ENCODE measurements at places on chromosomes 3 and 15. TPM values are rescaled to one million over a fixed set of nuclear protein-coding genes. Genes with fewer than 3 reads are reported as not detected.

DNA sequence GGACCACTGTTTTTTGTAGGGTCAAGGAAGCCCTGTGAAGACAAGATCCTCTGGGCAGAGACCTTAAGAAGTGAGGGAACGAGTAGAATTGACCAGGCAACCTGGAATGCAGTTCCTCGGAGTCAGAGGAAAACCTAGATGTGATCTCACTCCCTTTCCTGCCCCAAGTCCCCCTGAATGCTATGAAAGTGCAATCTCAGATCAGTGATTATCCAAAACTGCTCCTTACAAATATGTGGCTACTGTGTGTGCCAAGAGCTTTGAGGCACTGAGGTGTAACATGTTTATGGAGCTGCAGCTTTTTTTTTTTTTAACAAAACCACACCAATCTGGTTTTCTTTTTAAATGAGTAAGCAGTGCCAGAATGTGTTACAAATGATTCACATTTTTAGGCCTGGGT, 35.8 kb downstream of the THSD4 start:
- DNase-seq, result no peak

- DNase-seq, result peak; percentile 87
These were observed 630.8 kb upstream of the KCNMB2 start for GRCh38 chr3:177905173-177906125.

Gene GOLGA6L7
- not detected for total RNA-seq

DNA sequence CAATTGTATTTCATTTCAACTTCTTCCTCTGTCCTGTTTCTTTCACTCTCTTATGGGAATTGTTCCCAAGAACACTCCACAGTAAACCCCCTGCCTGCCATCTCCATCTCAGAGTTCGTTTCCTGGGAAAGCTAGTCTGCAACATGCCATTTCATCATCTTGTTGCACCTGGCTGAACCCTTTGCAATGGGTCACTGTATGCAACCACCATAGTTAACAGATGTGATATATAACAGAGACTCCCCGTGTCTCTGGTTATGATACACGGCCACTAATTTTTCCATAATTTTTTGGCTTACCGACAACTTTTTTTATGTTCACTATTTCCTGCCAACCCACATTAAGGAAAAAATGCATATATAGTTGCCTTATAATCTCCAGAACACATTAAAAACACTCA, 95.5 kb downstream of the CHST2 start:
- DNase-seq, result peak; percentile 23

GRCh38 chr3:54349231-54349652, 226.9 kb downstream of the CACNA2D3 start:
- no peak for DNase-seq

DNA sequence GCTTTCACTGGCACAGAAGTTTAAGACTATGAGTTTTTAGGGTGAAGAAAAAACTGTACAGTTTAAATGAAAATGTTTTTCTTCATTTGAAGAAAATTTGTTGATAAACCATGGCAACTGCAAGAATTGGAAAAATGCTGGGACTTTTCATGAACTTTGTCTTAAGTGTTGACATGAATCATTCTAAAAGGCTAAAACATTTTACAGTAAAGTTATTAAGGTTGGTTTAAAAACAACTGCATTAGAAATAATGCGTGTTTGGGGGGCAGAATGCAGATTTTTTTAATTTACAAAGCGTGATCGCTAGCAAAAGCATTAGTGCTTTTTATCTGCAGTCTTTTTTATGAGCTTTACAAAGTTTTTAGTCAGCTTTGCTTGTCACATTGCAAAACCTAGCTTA, 601.9 kb upstream of the TGFBR2 start:
- peak; percentile 49 for DNase-seq

GRCh38 chr15:94080416-94080815, 150.9 kb upstream of the MCTP2 start:
- DNase-seq, result peak; percentile 82

GRCh38 chr3:192005989-192006388, 545.0 kb downstream of the PYDC2 start:
- DNase-seq, result no peak

Gene BCL2A1
- not detected for total RNA-seq

GRCh38 chr15:58167095-58167691, 29.0 kb downstream of the AQP9 start:
- DNase-seq, result no peak

Gene AP3B2
- 0.64 TPM for total RNA-seq

Gene TLR9
- not detected for total RNA-seq

DNA sequence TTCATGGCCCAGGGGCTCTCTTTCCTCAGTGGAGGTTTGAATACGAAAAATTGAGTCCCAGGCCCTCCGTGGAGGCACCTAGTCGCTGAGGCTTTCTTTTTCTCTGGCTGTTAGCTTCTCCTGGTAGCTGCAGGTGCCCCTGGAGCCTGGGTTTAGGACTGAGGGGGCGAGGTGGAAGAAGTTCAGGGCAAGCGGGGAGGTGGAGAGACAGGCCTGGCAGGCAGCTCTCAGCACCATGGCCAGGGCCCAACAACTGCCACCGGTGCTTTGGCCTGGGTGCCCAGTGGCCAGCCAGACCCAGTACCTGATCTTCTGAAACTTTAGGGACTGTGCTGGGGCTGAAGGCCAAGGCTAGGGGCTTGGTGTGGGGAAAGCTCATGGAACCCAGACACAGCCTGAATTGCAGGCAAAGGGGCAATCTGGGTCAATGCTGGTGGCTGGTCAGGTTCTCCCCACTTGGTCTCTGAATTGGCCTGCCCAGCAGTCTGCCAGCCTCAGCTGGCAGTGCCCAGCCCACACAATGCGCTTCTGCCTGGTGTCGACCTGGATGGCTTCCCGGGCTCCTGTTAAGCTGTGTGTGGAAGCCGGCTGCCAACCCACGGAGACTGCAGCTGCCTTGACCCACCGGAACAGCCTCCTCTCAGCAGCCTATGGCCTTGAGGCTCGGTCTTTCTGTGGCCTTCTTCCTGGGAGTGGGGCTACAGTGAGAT, 30.3 kb upstream of the POLG start:
- DNase-seq, result no peak

DNA sequence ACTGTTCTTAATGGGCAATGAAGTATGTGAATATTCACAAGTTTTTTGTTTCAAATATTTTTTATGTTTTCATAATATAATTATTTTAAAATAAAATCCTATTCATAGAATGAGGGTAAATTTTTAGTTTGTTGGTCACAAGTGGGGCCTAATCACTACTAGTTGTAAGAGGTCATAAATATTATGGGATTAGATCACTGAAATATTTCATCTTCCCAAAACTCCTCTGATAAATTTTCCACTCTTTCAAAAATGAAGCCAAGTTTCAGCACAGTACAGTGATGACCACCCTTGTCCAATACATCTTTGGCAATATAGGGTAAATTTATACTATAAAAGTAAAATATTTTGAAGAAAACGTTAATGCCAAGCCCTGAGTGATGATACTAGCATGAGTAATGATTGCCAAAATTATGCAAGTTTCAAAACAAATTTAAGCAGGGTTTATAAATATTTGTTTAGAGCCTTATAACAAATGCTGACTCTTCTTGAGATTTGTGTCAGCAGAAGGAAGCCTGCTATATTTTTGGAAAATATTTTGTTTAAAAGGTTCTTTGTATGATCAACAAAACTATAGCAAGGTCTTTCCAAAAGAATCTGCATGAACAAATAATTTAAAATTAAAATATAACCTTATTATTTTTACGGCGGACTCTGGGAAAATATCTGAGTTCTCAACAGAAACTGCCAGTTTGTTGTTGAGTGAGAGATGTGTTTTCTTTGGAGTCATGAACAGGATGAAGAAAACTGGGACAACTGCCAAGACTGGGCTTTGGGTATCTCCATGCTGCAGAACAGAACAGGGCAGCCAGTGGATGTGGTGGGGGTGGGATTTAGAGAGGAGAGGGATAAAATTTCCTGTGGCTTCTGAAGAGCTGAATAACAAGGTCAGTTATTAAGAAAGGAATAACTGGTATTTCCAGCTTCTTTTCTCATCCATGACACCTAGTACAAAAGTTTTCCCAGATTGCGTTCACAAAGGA, 17.9 kb upstream of the TM4SF1 start:
- DNase-seq, result peak; percentile 82

- no peak for DNase-seq
These were observed 106.3 kb downstream of the CADPS start for GRCh38 chr3:62768896-62769295.

Gene GABRR3
- total RNA-seq, result not detected

Gene GRK7
- total RNA-seq, result not detected

GRCh38 chr3:196227629-196228493, 11.5 kb downstream of the SLC51A start:
- peak; percentile 64 for DNase-seq

DNA sequence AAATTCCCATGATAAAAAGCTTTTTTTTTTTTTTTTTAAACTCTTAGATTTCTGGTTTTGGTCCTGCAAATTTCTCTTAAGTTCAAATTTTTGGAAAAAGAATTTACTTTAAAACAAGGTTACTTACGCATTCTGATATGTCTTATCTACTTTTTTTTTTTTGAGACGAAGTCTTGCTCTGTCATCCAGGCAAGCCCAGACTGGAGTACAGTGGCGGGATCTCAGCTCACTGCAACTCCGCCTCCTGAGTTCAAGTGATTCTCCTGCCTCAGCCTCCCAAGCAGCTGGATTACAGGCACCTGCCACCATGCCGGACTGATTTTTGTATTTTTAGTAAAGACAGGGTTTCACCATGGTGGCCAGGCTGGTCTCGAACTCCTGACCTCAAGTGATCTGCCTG, 83.2 kb downstream of the RASA2 start:
- DNase-seq, result no peak

DNA sequence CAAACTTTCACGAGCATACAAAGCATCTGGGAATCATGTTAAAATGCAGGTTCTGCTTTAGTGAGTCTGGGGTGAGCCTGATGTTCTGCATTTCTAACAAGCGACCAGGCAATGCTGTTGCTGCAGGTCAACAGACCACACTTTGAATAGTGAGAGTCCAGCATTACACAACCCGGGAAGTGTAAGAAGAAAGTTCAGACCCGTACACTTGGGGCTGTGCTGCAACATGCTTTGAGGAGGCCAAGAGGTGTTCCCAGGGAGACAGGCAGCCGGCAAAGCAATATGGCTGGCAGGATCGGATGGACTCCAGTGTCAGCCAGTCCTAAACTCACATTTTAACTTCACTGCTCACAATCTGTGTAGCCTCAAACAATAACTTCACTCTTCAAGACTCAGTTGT, 134.2 kb downstream of the LIPC start:
- DNase-seq, result no peak

GRCh38 chr15:101122266-101122665, 129.6 kb downstream of the CHSY1 start:
- no peak for DNase-seq

DNA sequence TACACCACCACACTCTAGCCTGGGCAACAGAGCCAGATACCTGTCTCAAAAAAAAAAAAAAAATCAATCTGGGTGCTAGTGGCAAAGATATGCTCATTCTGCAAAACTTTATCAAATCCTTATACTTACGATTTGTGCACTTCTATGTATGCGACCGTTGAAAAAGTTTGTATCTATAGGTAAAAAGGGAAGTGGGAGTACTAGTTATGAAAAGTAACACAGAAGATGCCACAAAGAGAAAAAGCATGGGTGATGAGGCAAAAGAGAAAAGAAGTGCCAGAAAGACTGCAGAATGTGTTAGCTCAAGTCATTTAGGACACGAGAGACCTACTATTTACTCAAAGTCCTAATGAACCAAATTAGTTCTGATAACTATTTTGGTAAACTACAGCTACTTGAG, 407.8 kb downstream of the SHQ1 start:
- no peak for DNase-seq

Gene TMEM212
- total RNA-seq, result not detected

GRCh38 chr3:150419076-150419868, 11.2 kb downstream of the TSC22D2 start:
- no peak for DNase-seq

Gene TAMM41
- 9.0 TPM for total RNA-seq

Gene MED12L
- 0.32 TPM for total RNA-seq

- DNase-seq, result no peak
These were observed 128.8 kb downstream of the PLCL2 start for GRCh38 chr3:17013571-17013970.

- peak; percentile 32 for DNase-seq
These were observed 445 bp downstream of the LMOD3 start for GRCh38 chr3:69121950-69122349.

GRCh38 chr3:114899186-114899931, 247.7 kb downstream of the ZBTB20 start:
- DNase-seq, result no peak

Gene CGNL1
- total RNA-seq, result 0.43 TPM

Data from fibroblast of villous mesenchyme (primary cell).